ENCODE measurements at places on chromosomes 13 and 19.

- DNase-seq = no peak
These were observed 11.7 kb upstream of the PTPRS start for GRCh38 chr19:5352229-5352763.

DNA sequence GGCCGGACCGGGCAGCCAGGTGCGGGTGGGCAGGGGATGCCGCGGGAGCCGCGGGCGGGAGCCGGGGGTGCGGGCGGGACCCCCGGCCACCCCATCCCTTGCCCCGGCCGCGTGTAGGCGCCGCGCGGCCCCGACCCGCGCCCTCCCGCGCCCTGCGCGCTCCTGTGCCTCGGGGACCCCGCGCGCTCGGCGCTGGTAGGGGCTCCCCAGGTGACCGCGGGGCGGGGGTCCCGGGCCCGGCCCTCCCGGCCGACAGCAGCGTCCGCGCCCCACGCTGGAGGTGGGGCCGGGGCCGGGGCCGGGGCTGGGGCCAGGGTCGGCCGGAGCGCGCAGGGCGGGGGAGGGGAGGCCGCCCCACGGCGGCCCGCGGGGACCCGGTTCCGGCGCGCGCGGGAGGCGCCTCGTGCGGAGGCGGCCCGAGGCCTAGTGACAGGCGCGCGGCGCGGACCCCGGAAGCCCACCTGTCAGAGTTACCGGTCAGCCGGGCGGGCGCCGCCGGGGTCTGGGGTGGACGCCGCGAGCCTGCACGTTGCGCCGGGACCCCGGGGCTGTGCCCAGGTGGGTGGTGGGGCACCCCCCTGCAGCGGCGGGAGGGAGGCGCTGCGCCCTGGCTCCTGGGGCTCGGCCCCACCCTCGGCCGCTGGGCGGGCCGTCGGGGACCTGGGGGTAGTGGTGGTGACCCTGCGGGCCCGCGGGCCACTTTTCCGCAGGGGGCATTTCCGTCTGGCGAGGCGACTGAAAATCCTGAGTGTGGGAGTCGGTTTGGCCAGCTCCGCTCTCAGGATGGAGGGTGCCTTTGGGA is 518 bp downstream of the TFDP1 start:
- no peak for DNase-seq

GRCh38 chr19:3274942-3275582 is 50.6 kb downstream of the CELF5 start:
- peak; percentile 22 for DNase-seq

GRCh38 chr13:50390503-50391248 is 375.4 kb downstream of the KCNRG start:
- no peak for DNase-seq

GRCh38 chr13:48954081-48954480 is 21.6 kb upstream of the FNDC3A start:
- no peak for DNase-seq

- DNase-seq = no peak
These were observed at the start of gene LRRC8E for GRCh38 chr19:7888145-7888825. TSS of gene LRRC8E (plus strand) at chr19:7888510. CDS start at chr19:7895604, 7,094 bp downstream.

DNA sequence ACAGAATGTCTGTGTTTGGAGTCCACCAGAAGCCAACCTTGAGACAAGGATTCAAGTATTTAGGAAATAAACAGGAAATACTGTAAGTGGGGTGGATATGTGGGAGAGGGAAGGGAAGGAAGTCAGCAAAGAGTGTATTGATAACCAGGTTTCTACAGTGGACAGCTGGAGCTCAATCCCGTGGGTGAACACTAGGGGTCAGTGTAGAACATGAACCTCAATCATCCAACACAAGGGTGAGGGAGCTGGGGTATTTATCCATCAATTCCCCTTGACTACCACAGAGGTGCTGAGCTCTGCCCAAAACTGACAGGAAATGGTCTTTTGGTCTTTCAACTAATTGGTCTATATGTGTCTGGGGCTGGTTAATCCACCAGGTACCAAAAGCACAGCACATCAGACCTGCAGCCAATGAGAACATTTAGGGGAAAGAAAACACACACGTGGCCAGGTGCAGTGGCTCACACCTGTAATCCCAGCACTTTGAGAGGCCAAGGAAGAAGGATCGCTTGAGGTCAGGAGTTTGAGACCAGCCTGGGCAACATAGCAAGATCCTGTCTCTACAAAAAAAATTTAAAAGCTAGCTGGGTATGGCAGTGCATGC is 5.6 kb upstream of the SYDE1 start:
- DNase-seq = peak; percentile 45

GRCh38 chr19:3186160-3186688 is 494 bp downstream of the NCLN start:
- no peak for DNase-seq

All from CD4-positive, alpha-beta T cell treated with Interleukin-15 for 4 hours (primary cell).